ENCODE measurements at places on chromosomes 2 and 18. TPM values are rescaled to one million over a fixed set of nuclear protein-coding genes. Genes with fewer than 3 reads are reported as not detected.

Gene SRSF7
- polyA plus RNA-seq, result 200 TPM

Gene SKOR2
- not detected for polyA plus RNA-seq

Gene SIX3
- polyA plus RNA-seq, result not detected

Gene ZBTB7C
- not detected for polyA plus RNA-seq

Gene PSMA8
- polyA plus RNA-seq, result 2.1 TPM

Gene AGXT
- polyA plus RNA-seq, result not detected

Gene CLEC4F
- polyA plus RNA-seq, result not detected

Gene TCF23
- polyA plus RNA-seq, result not detected

Gene HOXD4
- not detected for polyA plus RNA-seq

Gene GCG
- polyA plus RNA-seq, result not detected

Gene XDH
- polyA plus RNA-seq, result not detected

Gene EFHD1
- polyA plus RNA-seq, result 1.6 TPM

Gene SLC5A7
- polyA plus RNA-seq, result not detected

Gene TPRKB
- 69.0 TPM for polyA plus RNA-seq

Gene CCBE1
- not detected for polyA plus RNA-seq

Gene SCYGR4
- not detected for polyA plus RNA-seq

Gene SPDYA
- polyA plus RNA-seq, result 0.61 TPM

Gene UGT1A7
- not detected for polyA plus RNA-seq

Gene DNAJC5G
- polyA plus RNA-seq, result not detected

Gene PFN4
- not detected for polyA plus RNA-seq

Gene SERPINB12
- not detected for polyA plus RNA-seq

Gene MC5R
- polyA plus RNA-seq, result not detected

Gene HOXD13
- polyA plus RNA-seq, result not detected

Gene ECEL1
- polyA plus RNA-seq, result not detected

Gene UPP2
- polyA plus RNA-seq, result not detected

Gene IL1R2
- polyA plus RNA-seq, result not detected

Gene KATNAL2
- polyA plus RNA-seq, result 0.54 TPM

Gene KIF3C
- 1.5 TPM for polyA plus RNA-seq

Gene NEU4
- polyA plus RNA-seq, result not detected

All from CD8-positive, alpha-beta memory T cell (primary cell).